Left lobe of liver (tissue), 2 donors: ENCODE measurements at places on chromosomes 13 and 19.

DNA sequence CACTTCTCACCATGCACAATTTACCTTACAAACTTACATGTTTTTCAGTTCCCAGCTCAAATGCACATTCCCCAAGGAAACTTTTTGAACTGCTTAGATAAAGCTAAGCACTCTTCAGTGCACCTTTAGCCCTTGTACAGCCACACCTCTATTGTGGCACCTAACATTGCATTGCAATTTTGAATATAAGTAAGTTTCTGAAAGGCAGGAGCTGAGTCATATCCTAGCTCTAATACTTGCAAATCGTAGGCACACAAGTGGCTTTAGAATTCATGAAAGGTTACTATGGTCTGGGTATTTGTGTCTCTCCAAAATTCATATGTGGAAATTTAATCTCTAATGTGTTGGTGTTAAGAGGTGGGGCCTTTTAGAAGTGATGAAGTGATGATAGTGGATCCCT lies 4.9 kb upstream of the ESD start:
- DNase-seq = no peak

GRCh38 chr19:21314676-21315075 lies 14.5 kb downstream of the ZNF708 start:
- DNase-seq = no peak

DNA sequence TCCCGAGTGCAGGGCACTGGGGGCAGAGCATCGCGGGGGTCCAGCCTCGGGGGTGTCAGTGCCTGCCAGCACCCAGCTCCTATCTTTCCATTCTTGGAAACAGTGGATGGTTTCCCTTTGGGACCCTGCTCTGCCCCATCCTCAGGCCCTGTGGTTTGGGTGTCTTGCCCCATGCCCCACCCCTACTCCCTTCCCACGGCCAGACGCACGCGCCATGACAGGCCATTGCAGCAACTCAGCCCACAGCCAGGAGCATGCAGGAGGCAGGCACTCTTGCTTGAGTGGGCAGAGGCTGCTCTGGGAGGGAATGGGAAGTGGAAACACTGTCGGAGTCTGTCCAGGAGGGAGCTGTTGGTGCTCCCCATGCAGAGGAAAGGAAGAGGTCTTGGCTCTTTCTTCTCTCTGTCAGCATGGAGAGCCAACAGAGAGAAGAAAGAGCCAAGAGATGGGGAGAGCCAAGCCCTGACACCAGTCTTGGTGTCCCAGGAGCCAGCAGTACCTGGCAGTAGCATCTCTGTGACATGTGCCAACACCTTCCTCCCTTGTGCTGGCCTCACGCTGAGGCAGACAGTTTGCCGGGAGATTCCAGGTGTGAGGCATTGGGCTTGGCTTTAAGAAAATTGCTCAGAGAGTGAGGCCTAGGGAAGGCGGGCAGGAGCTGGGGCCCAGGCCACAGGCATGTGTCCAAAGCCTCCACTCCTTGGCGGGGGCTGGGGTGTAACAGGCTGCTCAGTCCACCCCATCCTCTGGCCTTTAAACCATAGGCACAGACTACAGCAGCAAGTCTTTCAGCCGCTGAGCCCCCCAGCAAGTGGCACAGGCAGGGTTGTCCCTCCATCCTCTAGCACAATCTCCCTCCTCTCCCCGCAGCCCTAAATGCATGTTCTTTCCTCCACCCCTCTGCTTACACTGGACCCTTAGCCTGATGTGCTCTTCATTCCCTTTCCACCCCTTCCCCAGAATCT lies 86.7 kb upstream of the UQCRFS1 start:
- DNase-seq = no peak

DNA sequence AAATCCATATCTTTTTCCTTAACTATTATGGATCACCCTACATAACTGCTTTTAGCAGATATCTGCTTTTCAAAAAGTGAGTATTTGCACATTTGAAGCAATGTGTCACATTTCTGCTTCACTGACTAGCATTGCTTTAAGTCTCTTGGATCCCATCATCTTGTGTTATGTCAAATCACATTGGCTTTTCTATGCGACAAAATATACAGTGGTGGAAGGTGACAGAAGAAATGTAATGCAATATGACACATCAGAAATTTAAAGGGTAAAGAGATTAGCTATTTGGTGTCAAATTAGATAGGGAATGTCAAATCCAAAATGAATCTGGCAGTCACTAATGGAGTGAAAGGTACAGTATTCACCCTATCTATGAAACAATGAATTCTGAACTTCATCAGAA lies 1282.1 kb upstream of the PCDH20 start:
- no peak for DNase-seq

- DNase-seq = no peak
Measured at GRCh38 chr13:44506719-44507118, 69.4 kb downstream of the TSC22D1 start.

DNA sequence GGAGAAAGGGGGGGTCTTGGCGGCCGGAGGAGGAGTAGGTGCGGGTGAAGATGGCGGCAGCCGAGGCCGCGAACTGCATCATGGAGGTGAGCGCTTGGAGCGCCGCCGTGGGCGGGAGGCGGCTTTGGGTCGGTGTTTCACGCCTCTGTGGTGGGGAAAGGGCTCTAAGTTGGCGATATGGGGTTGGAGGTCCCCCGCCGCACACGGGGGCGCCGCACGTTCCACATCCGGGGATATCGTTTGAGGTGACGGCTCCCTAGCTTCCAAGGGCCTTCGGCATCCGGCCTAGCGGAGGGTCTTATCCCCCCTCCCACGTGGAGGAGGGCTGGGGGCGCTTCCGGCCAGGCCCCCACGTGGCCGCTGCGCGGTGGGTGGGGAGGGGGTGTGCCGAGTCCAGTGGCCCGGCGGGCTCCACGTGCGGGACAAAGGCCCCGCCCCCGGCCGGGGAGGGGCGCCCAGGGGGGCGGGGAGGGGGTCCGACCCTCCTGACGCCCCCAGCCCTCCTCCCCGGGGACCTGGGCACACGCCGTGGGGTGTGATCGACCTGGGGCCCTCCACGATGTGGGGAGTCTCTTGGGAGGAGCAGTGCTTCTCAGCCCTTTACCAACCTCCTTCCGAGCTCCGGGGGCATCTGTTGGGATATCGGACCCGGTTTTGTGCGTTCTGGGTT lies at the start of gene PRMT1:
PRMT1 (plus strand) TSS at position 41 of the 670 bp plus-strand sequence; CDS start at position 51, 10 bp downstream.
- DNase-seq = peak; percentile 71

DNA sequence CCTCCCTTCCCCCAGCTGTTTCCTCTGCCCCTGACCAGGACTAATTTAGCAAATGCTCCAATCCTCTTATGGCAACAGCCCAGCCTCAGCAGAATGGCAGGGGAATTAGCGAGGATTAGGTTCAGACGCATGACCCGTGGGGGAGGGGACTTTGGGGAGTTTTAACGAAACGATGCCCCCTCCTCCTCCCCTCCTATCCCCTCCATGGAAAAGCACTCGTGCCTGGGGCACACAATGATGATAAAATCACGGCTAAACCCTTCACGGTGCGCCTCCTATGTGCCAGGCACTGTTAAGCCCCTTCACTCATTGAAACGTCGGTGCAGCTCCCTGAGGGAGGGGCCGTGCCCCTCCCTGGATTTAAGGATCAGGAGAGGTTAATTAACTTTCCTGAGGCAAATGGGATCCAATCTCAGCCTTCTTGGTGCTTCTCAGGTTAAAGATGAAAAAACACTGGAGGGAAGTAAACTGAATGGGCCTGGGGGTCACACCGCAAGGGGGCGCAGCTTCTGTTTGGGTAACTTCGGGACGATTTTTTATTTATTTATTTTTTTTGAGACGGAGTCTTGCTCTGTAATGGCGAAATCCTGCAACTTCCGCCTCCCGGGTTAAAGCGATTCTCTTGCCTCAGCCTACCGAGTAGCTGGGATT lies 10.1 kb upstream of the TPRX2 start:
- DNase-seq = no peak

DNA sequence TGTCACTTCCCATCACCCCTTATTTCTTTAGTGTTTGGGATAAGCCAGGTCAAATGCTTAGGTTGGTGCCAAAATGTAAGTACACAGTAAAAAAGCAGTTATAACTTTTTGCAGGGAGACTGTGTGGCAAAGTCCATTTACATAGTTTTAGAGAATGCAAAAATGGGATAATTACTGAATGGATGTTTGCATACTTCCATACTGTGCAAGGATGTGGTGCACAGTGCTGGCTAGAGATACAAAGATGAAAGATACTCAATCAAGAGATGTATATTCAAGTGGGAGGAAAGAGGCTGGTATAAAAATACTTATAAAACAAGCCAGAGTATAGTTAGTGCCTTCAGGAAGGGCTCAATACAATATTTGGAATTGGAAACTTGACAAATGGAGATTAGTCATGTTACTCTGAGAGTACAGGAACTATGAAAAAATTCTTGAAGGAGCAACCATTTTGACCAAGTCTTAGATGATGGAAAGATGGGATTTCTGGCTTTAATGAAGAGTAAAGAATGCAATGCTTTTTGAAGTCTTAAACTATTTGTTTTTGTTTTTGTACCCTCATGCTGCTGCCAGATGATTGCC lies 8.0 kb downstream of the PDS5B start:
- DNase-seq = no peak

- DNase-seq = no peak
Measured at GRCh38 chr13:30652746-30653386, 35.1 kb downstream of the USPL1 start.

DNA sequence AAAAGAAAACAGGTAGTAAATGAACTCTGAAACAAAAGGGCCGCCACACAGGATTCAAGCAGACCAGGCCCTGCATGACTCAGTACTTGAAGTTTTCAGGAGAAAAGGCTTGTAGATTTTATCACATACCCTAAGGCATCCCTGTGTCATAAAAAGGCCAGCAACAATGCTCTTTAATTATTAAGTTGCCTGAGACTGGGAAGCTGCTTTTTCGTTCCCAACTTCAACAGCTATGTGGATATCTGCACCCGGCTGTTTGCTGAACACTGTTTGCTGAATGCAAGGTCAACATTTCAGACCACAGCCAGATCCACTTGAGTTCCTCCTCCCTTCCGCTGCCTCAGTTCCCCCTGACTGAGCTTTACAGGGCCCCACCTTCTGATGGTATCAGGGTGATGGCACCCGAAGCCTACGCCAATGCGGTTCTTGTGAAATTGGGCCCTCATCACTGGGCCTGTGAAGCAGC lies 6.1 kb upstream of the ECH1 start:
- DNase-seq = no peak

DNA sequence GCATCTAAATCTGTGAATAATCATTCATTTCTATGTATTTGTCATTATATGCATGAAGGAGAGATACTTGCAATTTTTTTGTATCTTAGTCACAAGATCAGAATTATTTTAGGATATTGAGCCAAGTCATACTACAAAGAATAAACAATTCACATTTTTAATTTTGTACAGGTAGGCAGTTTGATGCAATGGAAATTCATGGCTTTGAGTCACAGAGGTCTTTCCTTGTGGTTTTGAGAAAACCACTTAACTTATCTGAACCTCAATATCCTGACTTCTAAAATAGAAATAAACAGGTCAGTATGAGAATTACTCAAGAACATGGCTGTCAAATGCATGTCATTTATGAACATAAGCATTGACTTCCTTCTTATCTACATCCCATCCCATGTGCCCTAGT lies 221.4 kb upstream of the SLC10A2 start:
- DNase-seq = no peak

DNA sequence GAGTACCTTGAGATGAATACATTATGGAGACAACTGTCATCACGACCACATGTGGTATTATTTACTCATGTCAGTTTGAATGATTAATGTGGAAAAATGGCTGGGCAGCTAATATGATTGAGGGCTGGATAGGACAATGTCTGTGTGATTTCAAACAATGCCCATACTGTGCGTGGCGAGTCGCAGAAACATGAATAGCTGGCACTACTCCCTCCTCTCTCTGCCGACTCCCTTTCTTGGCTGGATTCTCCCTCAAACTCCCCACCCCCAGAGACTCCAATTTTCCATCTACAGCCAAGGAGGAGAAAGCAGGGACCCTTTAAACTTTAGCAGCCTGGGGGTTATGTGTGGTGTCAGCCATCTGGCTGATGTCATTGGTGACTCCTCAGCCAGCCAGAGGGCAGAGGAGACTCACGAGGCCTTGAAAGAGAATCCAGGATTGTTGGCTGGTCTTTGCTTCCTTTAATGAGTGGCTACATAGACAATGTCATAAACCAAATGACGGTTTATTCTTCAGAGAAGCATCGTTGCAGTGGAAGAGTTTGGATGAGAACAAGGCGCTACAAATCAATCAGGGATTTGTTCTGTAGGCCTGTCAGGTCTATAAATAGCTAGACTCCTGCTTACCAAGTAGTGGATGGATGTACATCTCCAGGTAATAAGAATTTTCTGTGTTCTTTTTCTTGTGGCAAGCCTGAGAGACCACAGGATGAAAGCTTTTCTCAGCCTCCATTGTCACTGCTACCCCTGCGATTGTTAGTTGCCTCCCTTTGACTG lies 165.6 kb downstream of the DLEU7 start:
- DNase-seq = no peak

- no peak for DNase-seq
Measured at GRCh38 chr13:45472171-45472705, 7.5 kb downstream of the COG3 start.

DNA sequence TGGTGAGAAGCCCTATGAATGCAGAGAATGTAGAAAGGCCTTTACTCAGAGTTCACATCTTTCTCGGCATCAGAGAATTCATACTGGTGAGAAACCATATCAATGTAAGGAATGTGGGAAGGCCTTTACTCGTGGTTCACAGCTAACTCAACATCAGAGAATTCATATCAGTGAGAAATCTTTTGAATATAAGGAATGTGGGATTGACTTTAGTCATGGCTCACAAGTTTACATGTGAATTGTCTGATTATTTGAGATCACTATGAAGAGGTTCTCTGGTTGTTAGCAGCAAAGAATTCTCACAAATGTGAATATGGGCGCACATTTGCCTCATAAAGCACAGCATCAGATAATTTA lies 43.7 kb downstream of the ZNF585A start:
- no peak for DNase-seq

DNA sequence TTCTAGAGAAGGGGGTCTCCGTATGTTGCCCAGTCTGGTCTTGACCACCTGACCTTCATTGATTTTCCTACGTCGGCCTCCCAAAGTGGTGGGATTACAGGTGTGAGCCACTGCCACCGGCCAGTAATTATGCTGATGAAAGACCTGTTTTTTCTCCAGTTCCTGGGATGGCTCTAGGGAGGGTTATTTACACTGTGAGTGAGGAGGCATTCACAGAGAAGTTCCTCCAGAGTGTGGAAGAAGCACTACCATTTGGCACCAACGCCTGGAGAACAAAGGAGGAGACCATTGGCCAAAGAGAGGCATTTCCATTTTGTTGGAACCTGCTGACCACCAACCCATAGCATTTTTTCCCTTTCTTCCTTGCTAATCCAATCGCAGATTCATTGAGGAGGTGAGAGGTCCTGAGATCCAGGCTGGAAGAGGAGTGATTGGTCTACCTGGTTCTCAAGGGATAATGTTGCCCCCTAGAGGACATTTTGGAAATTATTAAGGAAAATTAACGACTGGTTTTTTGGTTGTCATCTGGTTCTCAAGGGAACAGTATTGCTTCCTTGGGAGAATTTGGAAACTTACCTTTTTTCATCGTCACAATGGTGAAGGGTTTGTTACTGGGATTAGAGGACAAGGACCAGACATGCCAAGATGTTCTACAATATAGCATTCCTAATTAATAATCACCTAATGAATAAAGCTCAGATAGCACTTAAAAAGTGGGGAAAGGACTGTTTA lies 5.5 kb upstream of the SAE1 start:
- no peak for DNase-seq

GRCh38 chr19:4083677-4084546 lies 17.2 kb upstream of the ZBTB7A start:
- no peak for DNase-seq
